ENCODE measurements at places on chromosomes 7 and 10. TPM values are rescaled to one million over a fixed set of nuclear protein-coding genes. Genes with fewer than 3 reads are reported as not detected.

- no peak overlapping the region for H3K4me3 ChIP-seq
- H3K36me3 ChIP-seq = no peaks in the 10 kb centered on the region
- no peaks in the 10 kb centered on the region for H3K4me1 ChIP-seq
- no peaks in the 10 kb centered on the region for H3K27me3 ChIP-seq
Measured at GRCh38 chr10:63547628-63548360, 26.6 kb downstream of the REEP3 start.

DNA sequence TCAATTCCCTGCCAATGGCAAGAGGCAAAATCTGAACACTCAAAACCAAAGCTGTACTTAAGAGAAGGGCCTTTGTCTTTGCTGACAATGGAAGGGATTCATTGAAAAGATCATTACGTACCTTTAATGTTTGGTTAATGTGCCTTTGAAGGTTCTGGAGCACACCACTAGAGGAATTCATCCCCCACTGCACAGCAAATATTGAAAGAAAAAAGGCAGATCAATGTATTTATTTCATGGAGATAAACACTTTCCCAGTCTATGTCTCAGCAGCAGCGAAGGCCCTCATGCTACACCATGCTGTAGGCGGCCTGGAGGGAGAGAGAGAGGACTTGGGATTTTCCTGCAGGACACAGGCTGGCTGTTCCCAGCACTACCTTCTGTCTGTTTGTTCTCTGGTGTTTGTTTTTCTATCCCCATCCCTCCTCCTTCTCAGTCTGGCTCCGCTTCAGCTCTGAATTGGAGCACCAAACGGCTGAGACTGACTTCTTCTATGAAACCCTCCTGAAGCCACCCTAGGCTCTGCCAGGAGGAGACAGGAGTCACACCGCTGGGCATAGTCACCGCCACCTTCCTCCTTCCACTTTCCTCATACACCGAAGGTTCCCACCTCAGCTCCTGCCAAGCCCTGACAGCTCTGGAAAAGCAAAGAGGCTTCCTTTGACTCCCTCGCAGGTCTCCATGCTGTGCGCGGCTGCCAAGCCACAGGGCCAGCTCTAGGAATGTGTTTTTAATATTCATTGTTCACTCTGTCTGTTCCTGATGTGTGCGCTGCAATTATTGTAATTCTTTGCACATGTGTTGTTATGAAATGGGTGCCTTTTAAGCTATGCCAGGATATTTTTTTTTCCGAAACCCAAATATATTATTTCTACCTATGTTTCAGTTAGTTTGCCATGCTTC is 301.5 kb downstream of the FZD1 start:
- H3K4me1 ChIP-seq = no peaks in the 10 kb centered on the region
- no peak overlapping the region for H3K27ac ChIP-seq
- DNase-seq = no peak
- H3K36me3 ChIP-seq = no peaks in the 10 kb centered on the region

DNA sequence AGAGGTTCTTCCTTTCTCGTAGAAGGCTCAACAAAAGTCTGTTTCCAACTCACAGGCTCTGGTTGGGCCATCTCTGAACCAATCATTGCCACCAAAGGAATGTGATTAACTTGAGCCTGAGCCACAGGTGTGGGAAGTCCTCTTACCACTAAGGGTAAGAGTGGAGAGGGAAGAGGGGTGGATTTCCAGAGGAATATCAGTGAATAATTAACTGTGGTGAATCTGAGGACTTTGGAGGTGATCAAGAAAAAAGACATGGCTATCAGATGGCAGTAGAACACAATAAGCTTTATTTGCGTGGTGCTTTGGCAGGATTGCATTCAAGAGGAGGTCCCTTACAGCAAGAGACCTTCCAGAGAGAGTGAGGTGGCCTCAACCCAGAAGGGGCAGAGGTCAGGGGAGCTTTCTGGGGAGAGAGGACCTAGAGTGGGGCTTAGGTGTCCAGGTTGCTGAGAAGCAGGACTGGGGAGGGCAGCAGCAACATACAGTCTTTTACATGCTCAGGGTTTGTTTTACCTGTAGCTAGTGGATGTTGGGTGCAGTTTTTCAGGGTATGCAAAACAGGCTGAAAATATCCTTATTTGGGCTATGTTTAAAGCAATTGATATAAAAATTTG is 61.4 kb downstream of the BBS9 start:
- H3K4me3 ChIP-seq = no peak overlapping the region
- no peaks in the 10 kb centered on the region for H3K36me3 ChIP-seq
- no peak for DNase-seq
- no peak overlapping the region for H3K27ac ChIP-seq

DNA sequence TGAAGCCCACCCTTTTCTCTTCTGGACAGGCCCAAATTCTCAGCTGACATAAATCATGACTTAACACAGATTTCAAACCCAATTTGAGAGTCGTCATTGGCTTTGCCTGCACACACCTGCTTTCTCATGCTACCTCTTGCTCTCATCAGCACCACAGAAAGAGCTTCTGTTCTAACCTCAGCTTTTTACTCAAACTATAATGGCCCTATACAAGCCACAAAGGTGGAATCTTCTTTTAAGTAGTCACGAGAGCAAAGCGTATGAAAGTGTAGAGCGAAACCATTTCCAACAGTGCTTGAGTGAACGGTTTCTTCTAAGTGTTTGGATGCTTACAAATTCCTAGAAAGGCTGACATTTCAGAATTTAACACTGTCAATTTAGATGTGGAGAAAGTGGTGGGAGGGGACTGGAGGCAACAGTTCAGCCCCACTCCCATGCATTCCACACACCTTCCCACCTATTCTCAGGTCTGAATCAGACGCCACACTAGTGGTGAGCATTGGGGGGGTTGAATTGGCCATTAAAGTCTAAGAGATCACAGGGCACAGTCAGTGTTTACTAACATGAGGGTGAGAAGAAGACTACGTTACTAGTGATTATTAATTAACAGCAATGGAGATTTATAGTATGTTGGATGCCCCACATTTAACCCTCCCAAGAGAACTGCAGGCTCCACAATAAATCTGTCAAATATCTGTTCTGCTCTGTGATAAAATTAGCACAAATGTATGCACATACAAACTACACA is 114.0 kb downstream of the PRKCQ start:
- no peak overlapping the region for H3K27ac ChIP-seq
- H3K27me3 ChIP-seq = no peaks in the 10 kb centered on the region
- no peak for DNase-seq

DNA sequence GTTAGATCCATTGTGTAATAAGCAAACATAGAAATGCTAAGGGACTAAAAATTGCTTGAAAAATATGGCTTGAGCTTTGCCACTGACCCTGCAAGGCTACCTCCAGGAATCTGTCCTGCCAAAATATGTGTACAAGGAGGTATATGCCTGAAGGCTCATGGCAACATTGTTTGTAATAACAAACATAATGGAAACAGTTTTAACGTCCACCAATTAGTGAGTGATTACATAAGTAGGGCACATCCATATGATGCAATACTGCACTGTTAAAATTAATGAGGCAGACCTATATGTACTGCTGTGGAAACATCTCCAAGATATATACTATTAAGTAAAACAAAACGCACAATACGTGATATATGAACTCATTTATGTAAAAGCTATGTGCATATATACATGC is 13.1 kb upstream of the GOT1 start:
- H3K4me1 ChIP-seq = no peaks in the 10 kb centered on the region
- H3K4me3 ChIP-seq = no peak overlapping the region
- peaks cover 3% of the 10 kb centered on the region for H3K27me3 ChIP-seq
- no peaks in the 10 kb centered on the region for H3K36me3 ChIP-seq

- no peaks in the 10 kb centered on the region for H3K27me3 ChIP-seq
- DNase-seq = no peak
- no peaks in the 10 kb centered on the region for H3K36me3 ChIP-seq
- H3K27ac ChIP-seq = no peak overlapping the region
- H3K4me1 ChIP-seq = peaks cover 6% of the 10 kb centered on the region
Measured at GRCh38 chr10:71985542-71986250, 21.5 kb downstream of the CHST3 start.

GRCh38 chr10:38600146-38600545 is 506.0 kb downstream of the ZNF37A start:
- H3K36me3 ChIP-seq = no peaks in the 10 kb centered on the region
- no peak overlapping the region for H3K4me3 ChIP-seq
- DNase-seq = no peak
- H3K4me1 ChIP-seq = no peaks in the 10 kb centered on the region
- H3K27ac ChIP-seq = no peak overlapping the region
- no peaks in the 10 kb centered on the region for H3K27me3 ChIP-seq

- no peaks in the 10 kb centered on the region for H3K36me3 ChIP-seq
- H3K27me3 ChIP-seq = no peaks in the 10 kb centered on the region
- H3K4me1 ChIP-seq = no peaks in the 10 kb centered on the region
- no peak for DNase-seq
- H3K27ac ChIP-seq = no peak overlapping the region
Measured at GRCh38 chr10:53256623-53257022, 484.0 kb upstream of the MBL2 start.

DNA sequence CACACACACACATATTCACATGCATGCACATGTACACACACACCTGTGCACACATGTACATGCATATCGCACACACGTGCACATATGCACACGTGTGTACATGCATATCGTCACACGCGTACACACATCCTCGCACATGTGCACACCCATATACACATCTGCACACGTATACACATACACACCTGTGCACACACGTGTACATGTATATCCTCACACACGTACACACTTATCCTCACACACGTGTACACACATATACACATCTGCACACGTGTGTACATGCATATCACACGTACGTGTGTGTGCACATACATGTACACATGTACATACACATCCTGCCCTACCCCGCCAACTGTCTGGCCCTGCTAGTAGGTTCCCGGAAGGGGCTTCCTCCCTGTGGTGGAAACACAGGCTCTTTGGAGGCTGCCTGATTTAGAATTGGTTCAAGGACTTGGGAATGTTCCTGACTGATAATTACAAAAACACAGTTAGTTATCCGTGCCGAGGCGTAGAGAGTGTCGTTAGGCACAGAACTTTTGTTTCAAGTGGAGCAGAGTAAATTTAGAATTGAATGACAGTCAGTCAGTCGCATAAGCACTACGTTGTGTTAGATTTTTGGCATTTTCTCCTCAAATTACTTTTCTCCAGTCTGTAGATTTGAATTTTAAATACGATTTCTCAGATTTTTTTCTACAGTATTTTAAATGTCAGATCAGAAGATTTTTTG is 18.5 kb upstream of the PRKAR1B start:
- H3K4me3 ChIP-seq = no peak overlapping the region
- H3K27me3 ChIP-seq = no peaks in the 10 kb centered on the region
- H3K36me3 ChIP-seq = no peaks in the 10 kb centered on the region
- no peak overlapping the region for H3K27ac ChIP-seq
- no peaks in the 10 kb centered on the region for H3K4me1 ChIP-seq

DNA sequence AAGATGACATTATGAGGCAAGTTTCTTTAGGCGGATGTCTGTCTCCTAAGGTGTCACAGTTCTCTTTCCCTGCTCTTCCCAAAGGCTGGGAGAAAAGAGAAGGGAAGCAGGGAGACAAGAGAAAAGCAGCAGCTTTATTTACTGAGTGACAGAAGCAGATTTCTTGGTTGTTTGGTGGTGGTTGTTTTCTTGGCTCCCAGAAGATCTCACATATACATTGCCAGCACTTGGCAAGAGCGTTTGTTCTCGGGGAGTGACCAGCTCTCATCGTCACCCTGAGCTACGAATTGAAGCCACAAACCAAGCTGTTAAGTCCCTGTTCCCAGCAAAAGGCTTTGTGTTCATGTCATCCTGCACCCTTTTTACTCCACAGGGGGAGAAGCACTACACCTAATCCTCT is 11.4 kb downstream of the CDHR3 start:
- H3K36me3 ChIP-seq = no peaks in the 10 kb centered on the region
- DNase-seq = no peak
- no peak overlapping the region for H3K27ac ChIP-seq
- H3K4me1 ChIP-seq = 0 out of 2 replicates have a peak, but pooled peaks cover 3% of the 10 kb centered on the region

DNA sequence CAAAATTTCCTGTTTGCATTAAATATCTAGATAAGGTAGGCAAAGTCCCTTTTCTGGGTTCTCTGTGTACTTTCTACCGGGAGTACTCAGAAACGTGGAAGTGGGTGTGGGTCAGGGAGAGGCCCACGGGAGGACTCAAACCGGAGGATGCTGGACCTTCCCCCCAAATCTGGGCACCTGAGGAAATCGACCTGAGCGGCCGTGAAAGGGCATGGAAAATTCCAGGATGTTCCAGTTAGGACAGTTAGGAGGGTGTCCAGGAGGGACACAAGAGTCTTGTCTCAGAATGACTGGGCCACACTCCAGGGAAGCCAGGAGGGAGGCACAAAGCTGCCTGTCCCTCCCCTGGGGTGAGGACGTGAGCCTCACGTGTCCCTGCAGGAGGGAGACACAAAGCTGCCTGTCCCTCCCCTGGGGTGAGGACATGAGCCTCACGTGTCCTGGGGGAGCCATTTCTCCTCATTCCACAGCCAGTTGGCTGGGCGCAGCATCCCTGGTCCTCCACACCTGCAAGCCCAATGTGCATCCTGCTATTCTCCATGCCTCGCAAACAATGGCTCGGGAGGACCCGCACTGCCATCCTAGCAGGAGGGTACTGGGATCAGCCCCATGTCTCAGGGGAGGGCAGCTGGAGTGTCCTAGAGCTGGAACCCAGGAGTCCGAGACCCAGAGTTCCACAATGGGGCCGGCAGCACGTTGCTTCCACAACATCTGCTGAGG is 190.5 kb upstream of the PPP2R2D start:
- DNase-seq = no peak
- no peak overlapping the region for H3K27ac ChIP-seq
- H3K27me3 ChIP-seq = no peaks in the 10 kb centered on the region
- no peaks in the 10 kb centered on the region for H3K4me1 ChIP-seq
- no peaks in the 10 kb centered on the region for H3K36me3 ChIP-seq
- no peak overlapping the region for H3K4me3 ChIP-seq

DNA sequence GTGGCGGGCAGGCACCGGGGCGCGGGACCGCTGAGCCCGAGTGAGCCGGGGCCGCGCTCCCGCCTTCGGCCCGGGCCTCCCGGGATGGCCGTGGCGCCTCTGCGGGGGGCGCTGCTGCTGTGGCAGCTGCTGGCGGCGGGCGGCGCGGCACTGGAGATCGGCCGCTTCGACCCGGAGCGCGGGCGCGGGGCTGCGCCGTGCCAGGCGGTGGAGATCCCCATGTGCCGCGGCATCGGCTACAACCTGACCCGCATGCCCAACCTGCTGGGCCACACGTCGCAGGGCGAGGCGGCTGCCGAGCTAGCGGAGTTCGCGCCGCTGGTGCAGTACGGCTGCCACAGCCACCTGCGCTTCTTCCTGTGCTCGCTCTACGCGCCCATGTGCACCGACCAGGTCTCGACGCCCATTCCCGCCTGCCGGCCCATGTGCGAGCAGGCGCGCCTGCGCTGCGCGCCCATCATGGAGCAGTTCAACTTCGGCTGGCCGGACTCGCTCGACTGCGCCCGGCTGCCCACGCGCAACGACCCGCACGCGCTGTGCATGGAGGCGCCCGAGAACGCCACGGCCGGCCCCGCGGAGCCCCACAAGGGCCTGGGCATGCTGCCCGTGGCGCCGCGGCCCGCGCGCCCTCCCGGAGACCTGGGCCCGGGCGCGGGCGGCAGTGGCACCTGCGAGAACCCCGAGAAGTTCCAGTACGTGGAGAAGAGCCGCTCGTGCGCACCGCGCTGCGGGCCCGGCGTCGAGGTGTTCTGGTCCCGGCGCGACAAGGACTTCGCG is 534 bp downstream of the FZD9 start:
- H3K36me3 ChIP-seq = peaks cover 2% of the 10 kb centered on the region
- no peaks in the 10 kb centered on the region for H3K27me3 ChIP-seq

HOXA2 gene
- total RNA-seq = 4.2 TPM

SFTPA1 gene
- not detected for total RNA-seq

ENTPD1 gene
- 0.30 TPM for total RNA-seq
